ENCODE measurements at places on chromosomes 5 and 9.

- no peak for DNase-seq
These were observed 100.4 kb downstream of the PDE4D start for GRCh38 chr5:59792983-59793585.

DNA sequence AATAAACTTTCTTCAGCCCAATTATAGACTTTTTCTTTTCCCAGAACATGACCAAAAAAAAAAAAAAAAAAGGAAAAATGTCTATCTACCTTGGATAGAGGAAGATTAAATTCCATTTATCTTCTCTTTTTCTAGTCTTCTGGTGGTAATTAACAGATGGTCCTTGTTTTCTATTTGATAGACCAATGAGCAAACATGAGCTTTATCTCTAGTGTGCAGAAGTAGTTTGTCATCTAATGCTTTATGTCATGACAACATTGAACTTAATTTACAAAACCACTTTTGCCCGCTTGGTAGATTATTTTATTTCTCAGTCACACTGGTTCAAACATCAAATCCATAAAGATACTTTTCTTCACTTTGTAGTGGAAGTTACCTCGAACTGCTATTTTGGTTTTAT, 69.5 kb upstream of the ELL2 start:
- no peak for DNase-seq

DNA sequence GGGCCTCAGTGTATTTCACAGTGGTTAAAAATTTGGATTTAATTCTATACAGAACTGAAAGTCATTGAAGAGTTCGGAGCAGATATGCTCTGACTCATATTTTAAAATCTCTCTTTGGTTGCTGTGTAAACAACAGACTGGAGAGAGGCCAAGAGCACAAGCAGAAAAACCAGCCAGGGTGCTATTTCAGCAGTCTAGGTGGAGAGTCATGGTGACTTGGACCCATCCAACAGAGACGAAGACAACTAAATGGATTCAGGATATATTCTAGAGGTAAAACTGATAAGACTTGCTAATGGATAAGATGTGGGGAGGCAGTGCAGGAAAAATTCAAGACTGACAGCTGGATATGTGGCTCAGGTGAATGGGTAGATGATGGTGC, 168.9 kb downstream of the MAPKAP1 start:
- no peak for DNase-seq

GRCh38 chr9:126383406-126384046, 56.9 kb downstream of the MVB12B start:
- no peak for DNase-seq

DNA sequence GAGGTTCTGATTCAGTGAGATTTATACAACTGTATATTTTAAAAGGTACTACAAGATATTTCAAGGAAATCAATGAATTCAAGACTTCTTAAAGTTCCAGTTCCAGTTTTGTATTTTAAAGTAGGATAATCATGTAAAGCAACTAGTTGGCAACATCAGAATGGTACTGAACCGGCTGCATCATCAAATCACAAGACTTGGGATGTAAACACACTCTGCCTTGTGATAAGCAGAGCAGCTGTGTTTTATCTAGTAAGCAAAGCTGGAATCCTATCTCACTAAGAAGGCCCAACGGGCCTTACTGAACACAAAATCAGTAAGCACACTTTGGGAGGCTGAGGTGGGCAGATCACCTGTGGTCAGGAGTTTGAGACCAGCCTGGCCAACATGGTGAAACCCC, 327.2 kb upstream of the NREP start:
- DNase-seq, result no peak

- no peak for DNase-seq
These were observed 558.0 kb downstream of the TLR4 start for GRCh38 chr9:118262191-118262590.

GRCh38 chr9:137411645-137412380, 11.1 kb downstream of the EXD3 start:
- peak; percentile 35 for DNase-seq

DNA sequence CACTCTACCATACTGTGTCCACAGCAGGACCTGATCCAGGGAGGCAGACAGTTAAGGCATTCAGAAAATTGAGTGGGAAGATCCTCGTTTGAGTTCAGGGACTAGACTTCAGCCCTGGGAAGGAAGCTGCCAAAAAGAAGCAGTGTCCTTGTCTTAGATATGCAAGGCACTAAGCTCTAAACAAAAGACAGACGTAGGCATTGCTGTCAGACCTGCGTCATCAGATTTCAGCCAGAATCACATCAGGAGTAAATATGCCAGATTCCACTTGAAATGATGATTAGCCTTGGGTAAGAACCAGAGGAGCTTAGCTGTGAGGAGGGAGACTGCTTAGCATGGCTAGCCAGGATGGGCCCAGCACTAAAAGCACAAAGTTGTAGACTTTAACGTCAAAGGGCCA, 56.7 kb downstream of the MAMDC2 start:
- no peak for DNase-seq

GRCh38 chr9:128116104-128117083, 11.1 kb downstream of the PTGES2 start:
- DNase-seq, result no peak

DNA sequence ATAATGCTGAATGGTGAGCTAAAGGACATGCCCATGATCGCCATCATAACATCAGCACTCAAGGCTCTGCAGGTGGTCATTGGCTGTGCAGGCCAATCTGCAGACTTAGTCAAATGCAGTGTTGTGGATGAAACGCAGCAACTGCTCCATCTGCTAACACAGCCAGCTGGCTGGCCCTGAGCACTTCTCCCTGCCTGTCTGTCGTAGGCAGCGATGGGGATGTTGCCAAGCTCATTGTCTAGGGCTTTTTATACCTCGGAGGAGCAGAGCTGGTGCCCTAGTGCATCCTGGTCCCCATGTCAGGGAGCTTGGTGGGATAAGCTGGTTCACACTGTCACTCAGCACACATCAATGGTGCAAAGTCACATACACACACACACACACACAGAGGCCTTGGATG, 189.4 kb downstream of the TENT4A start:
- no peak for DNase-seq

- DNase-seq, result no peak
These were observed 121.4 kb upstream of the TMEM161B start for GRCh38 chr5:88390096-88390441.

GRCh38 chr5:72598401-72599064, 91.3 kb upstream of the ZNF366 start:
- DNase-seq, result peak; percentile 45

- DNase-seq, result no peak
These were observed 42.0 kb upstream of the TIMD4 start for GRCh38 chr5:157004893-157005551.

- no peak for DNase-seq
These were observed 152.2 kb downstream of the CAVIN4 start for GRCh38 chr9:100730086-100730485.

GRCh38 chr5:113199122-113199905, 222.7 kb downstream of the DCP2 start:
- DNase-seq, result no peak

DNA sequence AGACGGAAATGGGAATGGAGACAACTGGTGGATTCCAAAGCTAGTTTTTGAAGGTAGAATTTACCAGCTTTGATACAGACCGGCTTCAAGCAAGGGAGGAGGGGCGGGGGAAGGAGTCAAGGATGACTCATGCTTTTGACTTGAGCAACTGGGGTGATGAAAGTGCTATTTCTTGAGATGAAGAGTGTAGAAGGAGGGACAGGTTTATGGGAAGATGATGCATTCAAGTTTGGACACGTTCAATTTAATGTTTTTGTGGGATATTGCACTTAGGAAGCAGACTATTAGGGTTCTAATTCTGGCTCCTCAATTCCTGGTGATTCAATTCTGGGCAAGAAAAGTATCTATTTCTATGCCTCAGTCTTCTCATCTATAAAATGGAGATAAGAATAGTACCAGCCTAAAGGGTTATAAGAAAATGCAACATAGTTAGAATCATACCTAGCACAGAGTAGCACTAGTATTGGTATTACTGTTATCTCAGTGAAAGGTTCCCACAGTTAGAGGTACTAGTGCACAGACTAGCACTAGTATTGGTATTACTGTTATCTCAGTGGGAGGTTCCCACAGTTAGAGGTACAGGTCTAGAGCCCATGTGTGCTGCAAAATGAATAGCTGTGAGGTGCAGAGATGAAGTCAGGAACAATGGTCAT, 4.6 kb downstream of the NIPAL4 start:
- no peak for DNase-seq

DNA sequence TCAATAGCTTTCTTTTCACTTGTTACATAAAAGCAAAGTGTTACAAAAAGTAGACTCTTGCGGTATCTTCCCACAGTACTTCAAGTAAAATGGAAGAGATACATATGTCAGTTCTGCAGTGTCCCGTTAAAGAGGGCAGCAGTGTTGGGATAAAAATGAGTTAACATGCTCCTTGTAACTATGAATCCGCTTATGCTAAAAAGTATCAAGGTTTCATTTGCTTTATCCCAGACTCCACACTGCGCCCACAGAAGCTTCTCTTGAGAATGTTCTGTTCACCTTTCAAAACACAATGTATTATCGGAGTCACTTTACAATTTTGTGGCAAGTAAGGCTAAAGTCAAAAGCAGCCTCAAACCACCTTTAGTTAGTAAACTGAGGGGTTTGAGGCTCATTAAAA, 790 bp downstream of the PTAR1 start:
- no peak for DNase-seq

- DNase-seq, result no peak
These were observed 4.4 kb downstream of the CRB2 start for GRCh38 chr9:123360161-123361085.

- no peak for DNase-seq
These were observed 76.0 kb downstream of the GADD45G start for GRCh38 chr9:89680547-89681467.

- DNase-seq, result no peak
These were observed 11.2 kb upstream of the CXXC5 start for GRCh38 chr5:139636975-139637408.

DNA sequence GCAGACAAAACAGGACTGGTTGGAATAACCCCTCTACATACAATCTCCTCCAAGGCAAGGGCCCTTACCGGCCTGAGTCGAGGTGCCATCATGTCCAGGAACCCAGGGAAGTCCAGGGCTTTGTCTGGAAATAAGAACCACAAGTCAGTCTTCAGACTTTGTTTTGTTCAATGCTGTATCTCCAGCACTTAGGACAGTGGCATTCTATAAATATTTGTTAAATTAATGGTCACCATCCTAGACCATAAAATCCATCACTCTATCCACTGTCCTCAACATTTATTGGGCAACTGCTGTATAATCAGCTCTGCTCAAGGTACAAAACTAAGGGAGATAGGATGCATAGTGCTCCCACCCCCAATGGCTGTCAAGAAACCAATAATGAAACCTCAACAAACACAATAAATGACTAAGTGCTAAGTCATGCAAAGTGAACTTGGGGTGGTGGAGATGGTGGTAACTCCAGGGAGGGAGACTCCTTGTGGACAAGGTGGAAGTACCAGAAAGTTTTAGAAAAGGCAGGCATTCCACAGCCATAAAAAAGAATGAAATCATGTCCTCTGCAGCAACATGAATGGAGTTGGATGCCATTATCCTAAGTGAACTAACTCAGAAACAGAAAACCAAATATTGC, 5.0 kb downstream of the RELL2 start:
- no peak for DNase-seq

DNA sequence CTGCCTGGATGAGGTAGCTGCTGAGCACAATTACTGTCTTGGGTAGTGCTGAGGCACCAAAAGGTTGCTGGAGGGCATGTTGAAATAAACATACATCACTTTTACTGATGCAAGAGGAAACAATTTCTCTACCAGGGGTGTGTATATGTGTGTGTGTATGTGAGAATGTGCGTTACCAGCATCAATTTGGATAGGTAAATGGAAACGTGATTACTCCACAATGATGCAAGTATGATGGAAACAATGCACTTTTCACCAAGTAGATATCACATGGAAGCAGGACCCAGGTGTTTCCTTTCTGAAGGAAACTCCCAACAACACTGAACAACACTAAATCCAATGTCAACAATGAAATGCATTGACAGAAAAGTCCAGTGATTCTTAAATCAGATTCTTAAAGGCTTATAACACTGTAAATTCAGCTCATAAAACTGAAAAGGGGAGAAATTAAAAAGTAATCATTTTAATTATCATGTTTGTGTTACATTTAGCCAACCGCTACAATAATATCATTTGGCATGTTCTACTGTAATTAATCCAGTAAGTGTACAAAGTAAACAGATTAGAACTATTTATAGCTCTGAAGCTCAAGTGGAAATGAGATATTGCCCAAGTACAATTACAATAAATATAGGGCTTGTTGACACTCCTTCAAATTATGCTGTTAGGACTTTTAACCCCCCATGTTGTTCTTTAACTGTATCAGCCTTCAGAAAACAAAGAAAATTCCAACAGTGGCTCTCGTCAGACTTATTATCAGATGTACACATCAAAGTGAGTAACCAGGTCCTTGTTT, 25.3 kb downstream of the YIPF5 start:
- DNase-seq, result no peak

- DNase-seq, result no peak
These were observed 103.2 kb downstream of the NSG2 start for GRCh38 chr5:174148721-174149120.

DNA sequence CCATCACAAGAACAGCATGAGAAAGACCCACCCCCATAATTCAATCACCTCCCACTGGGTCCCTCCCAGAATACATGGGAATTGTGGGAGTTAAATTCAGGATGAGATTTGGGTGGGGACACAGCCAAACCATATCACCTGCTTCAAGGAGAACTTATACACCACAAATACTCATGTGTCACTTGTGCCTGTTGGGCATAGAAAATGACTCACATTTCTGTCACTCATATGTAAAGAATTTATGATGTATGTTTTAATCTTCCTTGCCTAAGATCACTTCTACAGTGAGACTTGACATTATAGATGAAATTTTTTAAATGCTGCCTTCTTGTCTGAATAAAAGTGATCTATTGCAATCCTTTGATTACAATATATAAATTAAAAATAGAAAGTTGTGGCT, 23.0 kb upstream of the PRDM6 start:
- no peak for DNase-seq

DNA sequence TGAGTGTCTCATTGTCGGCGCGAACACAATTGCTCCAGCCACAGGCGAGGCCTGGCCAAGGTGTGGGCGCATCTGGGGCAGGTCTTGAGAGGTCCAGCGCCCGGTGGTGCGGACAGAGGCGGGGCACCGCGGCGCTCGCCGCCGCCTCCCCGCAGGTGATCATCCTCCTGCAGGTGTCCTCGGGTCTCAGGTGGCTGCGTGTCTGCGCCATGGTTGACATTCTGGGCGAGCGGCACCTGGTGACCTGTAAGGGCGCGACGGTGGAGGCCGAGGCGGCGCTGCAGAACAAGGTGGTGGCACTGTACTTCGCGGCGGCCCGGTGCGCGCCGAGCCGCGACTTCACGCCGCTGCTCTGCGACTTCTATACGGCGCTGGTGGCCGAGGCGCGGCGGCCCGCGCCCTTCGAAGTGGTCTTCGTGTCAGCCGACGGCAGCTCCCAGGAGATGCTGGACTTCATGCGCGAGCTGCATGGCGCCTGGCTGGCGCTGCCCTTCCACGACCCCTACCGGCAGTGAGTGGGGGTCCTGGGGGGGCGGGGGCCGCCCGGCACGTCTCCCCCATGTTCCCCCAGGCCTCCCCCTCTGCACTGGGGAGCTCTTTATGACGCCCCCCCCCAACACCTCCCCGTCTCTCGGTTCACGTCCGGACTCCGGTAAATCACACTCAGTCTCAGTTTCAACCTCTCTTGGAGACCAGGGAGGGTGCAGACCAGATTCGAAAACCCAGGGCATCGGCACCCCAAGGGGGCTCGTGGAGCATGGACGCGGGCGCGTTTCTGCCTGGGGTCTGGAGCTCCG, 446 bp downstream of the NXNL2 start:
- no peak for DNase-seq

Measured in CD4-positive, alpha-beta T cell treated with Interleukin-1 beta for 1 hour (primary cell).